Stimulated activated CD4-positive, alpha-beta T cell treated with anti-CD3 and anti-CD28 coated beads, Interleukin-1b, Interleukin-23, amount 100 ng/mL, for 4 hours (primary cell): ENCODE measurements at places on chromosomes 4 and X.

DNA sequence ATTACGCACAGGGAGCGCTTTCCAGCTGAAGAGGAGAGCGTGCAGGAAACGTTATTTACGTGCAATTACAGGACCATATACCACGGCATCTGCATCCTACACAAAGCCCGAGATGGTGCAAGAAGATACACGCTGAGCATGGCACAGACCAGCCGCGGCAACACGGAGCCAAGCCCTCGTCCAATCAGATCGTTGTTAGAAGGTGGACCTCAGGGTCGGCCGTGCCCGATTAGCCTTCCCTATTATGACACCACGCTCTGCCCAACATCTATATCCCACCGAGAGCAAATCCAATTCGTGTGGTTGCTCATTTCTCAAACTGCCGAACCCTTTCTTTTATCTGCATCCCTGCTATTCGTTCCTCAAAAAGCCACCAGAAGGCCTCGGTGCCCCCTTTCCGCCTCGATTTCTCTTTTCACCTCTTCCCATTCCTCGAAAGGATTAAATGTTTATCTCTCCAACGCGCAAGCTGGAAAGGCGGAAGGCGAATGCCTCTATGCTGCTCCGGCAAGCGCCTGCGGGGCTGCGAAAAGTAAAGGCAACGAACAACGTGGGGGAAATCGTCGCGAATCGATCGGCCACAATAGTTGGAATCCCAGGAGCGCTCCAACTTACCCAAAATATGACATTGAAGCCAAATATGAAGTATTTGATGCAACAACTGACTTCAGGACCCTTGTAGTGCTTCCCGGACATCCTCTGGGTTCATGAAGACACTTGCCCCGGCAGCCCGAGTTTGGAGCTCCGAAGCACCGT, 702 bp downstream of the TSPAN5 start:
- DNase-seq = peak; percentile 18

- DNase-seq = no peak
Measured at GRCh38 chr4:121697564-121697963, 784 bp upstream of the ANXA5 start.

DNA sequence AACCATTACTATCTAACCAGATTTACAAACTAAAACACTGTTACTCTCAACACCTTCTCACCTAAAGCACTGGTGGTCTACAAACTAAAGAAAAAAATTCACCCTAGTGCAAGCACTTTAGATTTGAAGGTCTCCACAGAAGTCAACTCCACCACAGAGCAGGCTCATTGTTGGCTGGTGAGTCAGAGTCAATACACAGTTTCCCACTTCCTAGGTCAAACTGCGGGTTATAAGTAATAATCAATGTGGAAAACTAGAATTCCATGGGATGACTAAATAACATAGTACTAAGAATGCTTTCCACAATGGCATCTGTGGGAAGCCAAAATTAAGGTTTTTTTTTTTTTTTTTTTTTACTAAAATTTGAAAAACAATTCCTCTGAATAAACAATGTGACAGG, 191.8 kb downstream of the PDGFC start:
- no peak for DNase-seq

- no peak for DNase-seq
Measured at GRCh38 chr4:144374065-144374464, 233.5 kb upstream of the GYPA start.

DNA sequence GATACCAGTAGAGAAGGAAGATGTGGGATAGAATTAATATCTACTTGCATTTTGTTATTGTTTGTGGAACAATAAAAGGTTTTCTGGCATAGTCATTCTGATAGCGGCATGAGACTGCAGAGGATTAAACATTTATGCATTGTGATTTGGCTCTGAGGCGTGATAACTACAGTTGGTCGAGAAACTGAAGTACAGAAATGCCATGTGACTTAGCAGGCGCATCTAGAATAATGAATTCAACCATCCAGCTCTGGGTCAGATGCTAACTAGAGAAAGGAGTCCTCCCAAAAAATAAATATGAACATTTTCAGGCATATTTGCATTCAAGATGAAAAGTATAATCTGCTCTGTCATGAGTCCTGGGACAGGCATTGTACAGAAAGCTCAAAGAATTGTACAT, 62.8 kb downstream of the CCSER1 start:
- no peak for DNase-seq

- no peak for DNase-seq
Measured at GRCh38 chrX:19017271-19017670, 33.4 kb upstream of the PHKA2 start.

GRCh38 chr4:113979905-113980615, 613 bp upstream of the ARSJ start:
- no peak for DNase-seq

- DNase-seq = no peak
Measured at GRCh38 chr4:81609844-81610243, 138.1 kb upstream of the RASGEF1B start.

- DNase-seq = no peak
Measured at GRCh38 chr4:72326692-72327632, 242.1 kb downstream of the ADAMTS3 start.

- DNase-seq = no peak
Measured at GRCh38 chr4:1447676-1448588, 41.7 kb upstream of the NKX1-1 start.

DNA sequence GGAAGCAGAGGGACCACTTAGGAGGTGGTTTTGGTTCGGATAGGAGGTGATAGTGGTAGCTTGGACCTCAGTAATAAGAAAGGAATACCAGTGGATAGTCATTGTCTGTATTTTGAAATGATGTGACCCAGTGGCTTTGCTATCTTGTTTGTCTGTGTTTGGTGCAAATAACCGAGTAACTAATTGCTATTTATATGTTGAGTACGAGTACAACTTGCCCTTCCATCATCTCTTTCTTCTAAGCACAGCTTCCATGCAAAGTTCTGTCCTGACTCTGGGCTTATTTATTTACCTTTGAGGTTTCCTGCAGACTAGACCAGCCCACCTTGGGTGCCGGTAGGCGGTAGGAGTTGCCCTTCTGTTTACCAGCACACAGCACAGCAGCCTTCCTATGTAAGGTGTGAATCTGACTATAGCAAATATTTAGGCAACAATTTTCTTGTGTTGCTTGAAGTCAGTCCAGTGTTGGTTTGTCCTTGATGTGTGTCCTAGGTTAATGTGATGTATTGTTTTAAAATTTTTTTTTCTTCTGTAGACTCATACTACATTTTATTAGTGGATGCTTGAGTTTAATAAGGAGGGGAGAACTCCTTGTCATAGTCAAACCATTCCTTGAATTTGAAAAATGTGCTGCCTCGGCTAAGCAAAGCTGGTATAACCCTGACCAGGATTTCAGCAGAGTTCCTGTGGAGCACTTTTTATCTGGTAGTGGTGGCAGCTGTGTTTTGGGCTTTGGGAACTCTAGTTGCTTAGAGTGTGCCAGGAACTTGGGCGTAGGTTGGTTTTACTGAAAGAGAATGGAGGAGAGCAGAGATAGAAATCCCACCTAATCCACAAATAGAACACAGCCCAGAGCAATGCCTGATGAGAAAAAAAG, 21.9 kb downstream of the PTTG2 start:
- DNase-seq = no peak

- no peak for DNase-seq
Measured at GRCh38 chr4:121011780-121012340, 60.5 kb downstream of the NDNF start.

DNA sequence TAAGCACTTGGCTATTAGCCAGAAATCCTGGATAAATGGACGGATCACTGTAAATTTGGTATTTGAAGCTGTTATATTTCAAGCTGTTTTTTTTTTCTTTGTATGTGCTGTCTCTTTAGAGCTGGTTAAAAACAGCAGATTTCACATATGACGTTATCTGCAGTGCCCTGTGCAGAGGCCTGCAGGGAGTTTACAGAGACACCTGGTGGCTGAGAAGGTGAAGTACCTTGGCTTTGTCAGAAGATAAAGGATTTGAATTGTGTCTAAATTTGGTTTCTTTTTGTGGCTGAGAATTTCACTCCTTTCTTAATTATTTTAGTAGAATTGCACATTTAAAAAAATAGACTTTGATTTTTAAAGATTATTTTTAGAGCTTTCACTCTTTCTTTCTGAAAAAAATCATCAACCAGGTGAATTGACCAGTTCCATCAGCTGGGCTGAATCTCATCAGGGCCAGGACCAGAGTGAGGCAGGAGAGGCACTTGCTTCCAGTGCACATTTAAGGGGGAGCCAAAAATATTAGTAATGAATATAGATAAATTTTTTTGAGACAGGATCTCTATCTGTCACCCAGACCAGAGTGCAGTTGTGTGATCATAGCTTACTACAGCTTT, 9.6 kb upstream of the CHRNA9 start:
- no peak for DNase-seq

DNA sequence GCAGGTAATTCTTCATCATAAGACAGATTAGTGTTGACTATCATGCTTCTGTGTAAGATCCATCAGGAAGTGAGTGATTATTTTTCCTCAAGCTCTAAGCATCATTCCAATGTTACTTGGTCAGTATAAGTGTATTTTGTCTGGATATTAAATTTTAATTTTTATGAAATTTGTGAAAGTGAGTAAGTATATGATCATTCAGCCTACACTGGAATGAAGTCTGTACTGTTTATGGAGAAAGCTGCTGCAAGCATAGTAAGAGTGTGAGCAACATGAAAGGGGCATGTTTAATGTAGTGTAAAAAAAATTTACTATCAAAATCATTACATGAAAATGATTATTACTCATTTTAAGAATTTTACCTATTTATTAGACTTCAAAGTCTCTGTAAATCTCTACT, 84.8 kb downstream of the IL15 start:
- DNase-seq = no peak

DNA sequence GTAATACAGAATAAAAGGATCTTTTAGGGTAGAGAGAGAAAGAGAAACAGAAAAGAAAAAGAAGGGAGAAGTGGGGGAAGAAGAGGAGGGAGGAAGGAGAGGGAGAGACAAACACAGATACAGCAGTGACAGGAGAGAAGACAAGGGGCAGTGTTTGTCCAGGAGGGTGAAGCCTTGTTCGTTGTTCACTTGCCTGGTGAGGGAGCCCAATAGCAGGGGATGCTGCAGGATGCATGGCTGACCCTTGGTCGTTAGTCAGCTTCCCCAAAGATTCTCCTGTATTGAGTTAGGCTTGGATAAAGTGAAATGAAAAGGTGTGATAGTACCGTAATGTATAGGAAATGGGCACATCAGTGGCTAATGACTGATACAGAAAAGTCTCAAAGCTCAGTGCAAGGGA, 403.7 kb downstream of the IL15 start:
- no peak for DNase-seq

DNA sequence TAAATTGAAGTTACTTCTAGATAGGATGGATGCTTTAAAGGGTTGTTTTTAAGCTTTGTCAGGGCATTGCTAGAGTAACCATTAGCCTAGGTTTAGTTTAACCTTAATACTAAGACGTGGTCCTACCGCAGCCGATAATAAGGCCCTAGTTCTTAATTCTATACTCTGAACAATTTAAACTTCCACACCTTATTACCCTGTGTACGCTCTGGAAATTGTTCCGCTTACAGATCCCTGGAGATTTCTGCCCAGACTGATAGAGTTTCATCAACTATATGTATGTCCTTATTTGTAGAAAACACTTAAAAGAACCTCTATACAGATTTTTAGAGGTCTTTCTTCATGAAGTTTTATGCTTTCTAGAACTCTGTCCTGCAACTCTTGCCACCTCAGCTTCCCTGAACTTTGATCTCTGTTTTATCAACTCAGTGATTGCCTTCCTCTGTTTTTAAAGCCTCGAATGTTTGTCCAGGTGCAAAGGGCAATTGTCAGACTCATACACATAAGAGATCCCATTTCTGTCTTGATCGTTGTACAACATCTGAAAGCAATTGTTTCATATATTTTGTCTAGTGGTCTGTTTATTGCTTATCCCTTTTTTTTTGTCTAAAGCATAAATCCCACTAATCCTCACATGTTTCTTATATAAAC, 71.1 kb upstream of the VCX start:
- DNase-seq = no peak

- DNase-seq = peak; percentile 29
Measured at GRCh38 chrX:10106806-10107205, 50.0 kb upstream of the CLCN4 start.

- no peak for DNase-seq
Measured at GRCh38 chr4:23861897-23862296, 27.9 kb downstream of the PPARGC1A start.
